Skin of body (tissue), 3 donors: ENCODE measurements at places on chromosomes 1 and 21.
A peak's percentile ranks its signal among the peaks of the same experiment; 100 is the strongest.

- DNase-seq, result peak; percentile 57
Measured at GRCh38 chr1:93816970-93817678, 61.9 kb downstream of the DNTTIP2 start.

GRCh38 chr1:42767510-42768000 is 506 bp downstream of the C1orf50 start:
- DNase-seq, result no peak

- DNase-seq, result no peak
Measured at GRCh38 chr1:169128562-169128961, 22.1 kb downstream of the ATP1B1 start.

DNA sequence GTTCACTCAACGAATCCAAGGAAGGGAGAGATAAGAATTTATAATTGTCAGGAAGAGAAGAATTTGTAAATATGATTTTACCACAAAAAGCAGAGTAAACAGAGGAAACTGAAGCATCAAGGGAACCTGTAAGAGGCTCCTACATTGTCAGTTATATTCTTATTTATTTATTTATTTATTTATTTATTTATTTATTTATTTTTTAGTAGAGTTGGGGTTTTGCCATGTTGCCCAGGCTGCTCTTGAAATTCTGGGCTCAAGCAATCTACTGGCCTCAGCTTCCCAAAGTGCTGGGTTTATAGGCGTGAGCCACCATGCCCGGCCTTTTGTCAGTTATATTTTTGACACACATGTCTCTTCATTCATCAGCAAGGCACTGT is 47.1 kb downstream of the FCRL3 start:
- no peak for DNase-seq

GRCh38 chr1:155167166-155168104 is 5.7 kb downstream of the KRTCAP2 start:
- DNase-seq, result peak; percentile 71

DNA sequence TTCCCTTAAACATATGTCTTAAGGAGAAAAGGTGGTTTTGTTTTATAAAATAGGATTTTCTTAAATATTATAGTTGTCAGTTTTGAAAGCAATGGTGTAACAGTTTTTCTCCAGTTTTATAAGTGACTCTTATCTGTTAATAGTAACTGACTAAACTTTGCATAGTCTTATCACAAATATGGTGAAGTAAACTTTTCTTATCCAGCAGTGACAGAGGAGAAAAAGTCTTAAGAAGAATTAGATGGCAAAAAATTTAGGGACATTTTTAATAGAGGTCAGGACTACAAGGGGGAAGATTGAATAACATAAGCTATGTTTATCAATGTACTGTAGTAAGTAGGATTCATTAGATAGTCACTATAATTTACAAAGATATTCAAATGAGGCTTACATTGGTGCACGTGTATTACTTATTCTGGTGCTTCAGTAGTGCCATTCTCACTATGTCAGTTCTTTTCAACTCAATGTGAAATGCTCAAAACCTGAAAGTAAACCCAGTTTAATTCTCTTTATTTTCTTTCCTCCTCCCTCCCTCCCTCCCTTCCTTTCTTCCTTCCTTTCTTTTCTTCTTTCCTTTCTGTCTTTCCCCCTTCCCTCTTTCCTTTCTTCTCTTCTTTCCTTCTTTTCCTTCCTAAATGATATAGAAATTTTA is 26.1 kb downstream of the F3 start:
- DNase-seq, result no peak

GRCh38 chr1:13790290-13791030 is 90.5 kb downstream of the PRDM2 start:
- no peak for DNase-seq

DNA sequence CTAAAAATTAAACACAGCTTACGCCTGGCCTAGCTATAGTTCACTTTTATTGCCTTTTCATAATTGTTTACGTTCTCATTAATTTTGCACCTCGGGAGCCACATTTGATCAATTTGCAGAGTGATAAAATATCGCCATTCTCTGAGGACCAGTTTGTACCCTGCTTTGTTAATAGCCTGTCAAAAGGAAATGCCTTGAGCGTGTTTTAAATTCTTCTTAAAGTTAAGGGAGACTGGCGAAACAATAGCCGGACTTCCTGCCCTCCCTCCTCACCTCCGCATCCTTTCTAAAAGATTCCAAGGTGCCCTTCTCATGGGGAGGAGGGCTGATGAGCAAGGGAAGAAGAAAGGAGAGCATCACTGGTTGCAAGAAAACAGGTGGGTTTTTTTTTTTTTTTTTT is 271.6 kb downstream of the KCNJ6 start:
- DNase-seq, result peak; percentile 4

DNA sequence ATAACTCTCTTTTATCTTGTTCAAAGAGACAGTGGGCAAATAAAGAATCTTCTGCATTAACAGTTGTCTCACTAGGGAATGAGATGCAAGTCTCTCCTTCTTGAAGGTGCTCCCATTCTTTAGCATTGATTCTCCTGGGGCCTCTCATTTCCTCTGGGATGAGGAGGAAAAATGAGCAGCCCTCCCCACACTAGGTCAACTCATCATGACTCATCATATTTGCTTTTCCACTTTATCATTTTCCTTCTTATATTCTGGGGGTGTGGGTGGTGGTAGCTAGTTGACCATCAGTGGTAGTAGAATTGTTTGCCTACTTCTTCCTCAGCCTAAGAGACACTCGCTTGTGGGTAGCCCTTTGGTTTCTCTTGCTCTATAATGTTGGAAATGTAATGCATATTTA is 182.0 kb upstream of the C1orf87 start:
- no peak for DNase-seq

DNA sequence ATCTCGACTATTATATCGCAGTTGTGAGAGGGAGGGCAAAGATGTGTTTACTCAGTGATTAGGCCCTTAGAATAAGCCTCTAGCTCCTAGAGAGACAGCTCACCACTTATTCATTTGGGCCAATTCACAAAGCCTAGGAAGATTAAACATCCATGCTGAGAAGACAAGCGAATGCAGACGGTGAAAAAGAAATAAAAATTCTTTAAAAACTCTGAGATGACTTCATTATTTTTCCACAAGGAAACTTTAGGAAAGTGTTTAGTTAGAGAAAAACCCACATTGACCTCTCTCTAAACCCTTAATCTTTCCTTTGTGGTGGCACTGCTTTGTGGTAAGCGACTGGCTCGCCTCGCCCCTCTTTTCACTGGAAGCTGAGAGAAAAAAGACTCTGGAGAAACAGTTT is 146.8 kb upstream of the DMRTA2 start:
- DNase-seq, result no peak

DNA sequence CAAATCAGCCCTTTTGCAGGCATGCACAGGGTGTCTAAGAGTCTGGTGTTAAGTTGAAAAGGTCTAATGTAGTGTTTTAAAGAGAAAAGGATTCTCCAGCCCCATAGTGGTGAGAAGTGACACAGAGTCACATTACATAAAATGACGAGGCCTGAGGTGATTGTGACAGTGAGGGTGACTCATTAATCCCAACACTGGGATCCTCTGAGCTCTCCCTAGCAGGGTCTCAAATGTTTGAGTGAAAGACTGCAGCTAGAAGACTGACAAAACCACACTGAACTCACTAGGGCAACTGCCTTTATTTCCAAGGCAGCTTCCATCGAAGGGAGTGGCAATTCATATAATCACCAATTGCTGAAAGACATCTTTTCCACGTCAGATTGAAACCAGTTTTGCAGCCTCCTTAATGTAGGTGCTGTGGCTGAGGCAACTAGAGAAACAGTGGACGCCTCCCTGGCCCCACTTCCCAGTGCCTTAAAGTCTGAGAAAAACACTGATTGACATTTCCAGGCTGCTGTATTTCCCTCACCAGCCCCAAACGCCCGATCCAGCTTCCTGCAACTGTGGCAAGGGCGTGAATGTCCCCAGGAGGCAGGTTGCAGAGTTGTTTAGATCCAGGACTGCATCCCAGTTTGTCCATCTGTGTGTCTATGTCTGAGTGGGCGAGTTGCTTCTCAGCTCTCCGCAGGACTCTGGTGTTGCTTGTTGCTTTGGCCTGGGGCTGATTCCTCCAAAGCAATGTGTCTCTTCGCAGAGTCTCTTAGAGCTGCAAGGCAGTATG is 81.4 kb downstream of the RUNX1 start:
- no peak for DNase-seq

GRCh38 chr21:33025106-33025488 is 638 bp upstream of the OLIG2 start:
- no peak for DNase-seq

DNA sequence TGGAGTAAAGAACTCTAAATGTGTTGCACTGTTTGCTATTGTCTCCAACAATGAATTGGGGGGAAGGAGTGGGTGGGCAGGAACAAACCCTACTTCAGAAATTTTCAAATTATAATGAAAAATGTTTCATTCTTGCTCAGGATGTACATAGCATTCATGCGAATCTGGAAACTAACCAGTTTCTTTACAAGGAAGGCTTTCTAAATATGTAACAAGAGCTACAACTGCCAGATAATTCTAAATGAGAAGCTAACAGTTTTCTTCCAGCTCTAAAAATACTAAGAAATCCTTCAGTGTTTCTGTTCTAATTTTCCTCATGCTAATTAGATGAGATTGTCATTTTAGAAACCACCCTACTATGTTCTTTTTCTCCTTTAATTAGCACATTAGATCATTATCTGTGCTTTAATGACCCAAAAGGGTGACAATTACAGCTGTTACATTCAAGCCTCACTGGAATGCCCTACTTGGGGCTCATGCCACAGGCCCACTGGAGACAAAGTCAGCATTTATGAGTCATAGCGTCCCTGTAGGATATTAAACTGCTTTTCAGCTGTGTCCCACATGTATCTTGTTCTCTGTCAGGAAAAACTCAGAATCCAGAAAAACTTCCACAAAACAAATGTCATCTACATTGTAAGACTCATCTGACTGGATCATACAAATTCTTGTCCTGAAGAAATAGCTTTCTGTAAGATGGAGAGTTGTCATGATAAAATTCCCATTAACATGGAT is 804.6 kb upstream of the CXADR start:
- peak; percentile 91 for DNase-seq

DNA sequence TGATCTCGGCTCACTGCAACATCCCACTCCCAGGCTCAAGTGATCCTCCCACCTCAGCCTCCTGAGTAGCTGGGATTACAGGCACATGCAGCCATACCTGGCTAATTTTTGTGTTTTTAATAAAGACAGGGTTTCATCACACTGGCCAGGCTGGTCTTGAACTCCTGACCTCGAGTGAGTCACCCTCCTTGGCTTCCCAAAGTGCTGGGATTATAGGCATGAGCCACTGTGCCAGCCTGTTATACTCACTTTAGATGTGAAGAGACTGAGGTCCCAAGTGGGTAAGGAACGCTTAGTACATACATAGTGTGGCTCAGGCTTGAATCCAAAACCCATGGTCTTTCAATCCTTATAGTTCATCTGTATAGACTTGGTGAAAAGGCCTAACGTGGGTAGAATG is 63.7 kb upstream of the EPS8L3 start:
- no peak for DNase-seq

- DNase-seq, result no peak
Measured at GRCh38 chr1:9908871-9909233, 1.2 kb downstream of the CTNNBIP1 start.

GRCh38 chr1:98371764-98372163 is 289.8 kb upstream of the SNX7 start:
- no peak for DNase-seq

- no peak for DNase-seq
Measured at GRCh38 chr1:183653876-183654451, 848 bp upstream of the APOBEC4 start.

DNA sequence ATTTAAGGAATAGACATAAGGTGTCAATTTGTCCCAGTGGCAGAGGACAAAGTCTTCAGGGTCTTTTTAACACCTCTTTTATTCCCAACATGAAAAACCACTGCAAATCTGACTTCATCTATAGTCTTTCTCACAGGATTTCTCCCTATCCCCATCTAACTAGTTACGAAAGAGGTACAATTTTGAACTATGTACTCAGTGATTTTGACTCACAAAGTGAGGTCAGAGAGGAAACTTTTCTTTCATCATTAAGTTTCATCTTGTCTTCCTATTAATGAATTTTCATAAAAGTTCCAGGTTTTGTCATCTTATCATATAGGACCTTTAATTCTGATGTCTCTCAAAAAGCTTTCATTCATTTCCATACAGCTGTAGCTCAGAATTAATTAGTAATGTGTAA is 63.3 kb downstream of the ASH1L start:
- no peak for DNase-seq

DNA sequence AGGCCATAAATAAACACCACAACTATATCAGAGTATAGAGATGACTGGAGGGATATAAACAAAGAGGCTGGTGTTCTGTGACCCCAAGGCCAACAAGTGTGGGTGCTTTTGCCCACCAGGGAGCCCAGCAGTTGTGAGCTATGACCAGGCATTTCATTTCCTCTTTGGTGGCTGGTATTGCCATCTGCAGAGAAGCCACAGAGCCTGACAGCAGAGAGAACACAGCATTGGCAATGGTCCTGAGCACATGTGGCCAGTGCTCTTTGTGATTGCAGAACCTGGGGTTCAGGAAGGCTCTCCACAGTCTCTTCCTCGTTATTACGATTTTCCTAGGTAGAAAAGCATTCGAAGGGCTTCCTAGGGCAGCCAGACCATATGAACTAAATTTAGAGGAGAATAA is 112.3 kb downstream of the TM2D1 start:
- no peak for DNase-seq

DNA sequence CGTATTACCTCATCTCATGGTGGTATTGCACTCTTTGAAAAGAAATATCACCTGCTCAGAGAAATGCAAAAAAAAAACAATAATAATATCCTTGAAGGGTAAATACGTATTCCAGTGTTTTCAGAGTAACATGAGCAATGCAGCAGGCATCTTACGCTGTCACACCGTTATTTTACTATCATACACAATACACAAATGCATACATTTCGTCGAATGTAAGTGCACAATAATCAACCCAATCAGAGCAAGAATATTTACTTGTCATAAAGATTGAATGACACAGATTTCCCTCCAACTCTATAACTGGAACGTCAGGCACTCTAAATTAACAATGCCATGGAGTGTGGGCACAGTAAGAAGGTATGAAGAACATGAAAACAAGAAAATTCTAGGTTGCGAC is 1050.1 kb downstream of the PLA2G4A start:
- no peak for DNase-seq

- DNase-seq, result peak; percentile 3
Measured at GRCh38 chr1:171981303-171981702, 140.0 kb downstream of the DNM3 start.

GRCh38 chr1:93051961-93052360 is 27.1 kb upstream of the MTF2 start:
- no peak for DNase-seq

GRCh38 chr1:64865105-64865757 is 101.1 kb downstream of the JAK1 start:
- DNase-seq, result no peak

- DNase-seq, result no peak
Measured at GRCh38 chr1:9907441-9907840, 2.6 kb downstream of the CTNNBIP1 start.

GRCh38 chr1:168917309-168917708 is 188.3 kb upstream of the DPT start:
- no peak for DNase-seq

- DNase-seq, result no peak
Measured at GRCh38 chr1:29708796-29709703, 472.7 kb downstream of the PTPRU start.

- no peak for DNase-seq
Measured at GRCh38 chr1:229111703-229112319, 159.1 kb upstream of the RAB4A start.

- DNase-seq, result peak; percentile 95
Measured at GRCh38 chr1:184838504-184838951, 83.9 kb upstream of the EDEM3 start.
